ENCODE measurements at places on chromosomes 2 and 18.
A peak's percentile ranks its signal among the peaks of the same experiment; 100 is the strongest.

GRCh38 chr2:173132531-173132930 is 56.9 kb downstream of the MAP3K20 start:
- no peak for DNase-seq

DNA sequence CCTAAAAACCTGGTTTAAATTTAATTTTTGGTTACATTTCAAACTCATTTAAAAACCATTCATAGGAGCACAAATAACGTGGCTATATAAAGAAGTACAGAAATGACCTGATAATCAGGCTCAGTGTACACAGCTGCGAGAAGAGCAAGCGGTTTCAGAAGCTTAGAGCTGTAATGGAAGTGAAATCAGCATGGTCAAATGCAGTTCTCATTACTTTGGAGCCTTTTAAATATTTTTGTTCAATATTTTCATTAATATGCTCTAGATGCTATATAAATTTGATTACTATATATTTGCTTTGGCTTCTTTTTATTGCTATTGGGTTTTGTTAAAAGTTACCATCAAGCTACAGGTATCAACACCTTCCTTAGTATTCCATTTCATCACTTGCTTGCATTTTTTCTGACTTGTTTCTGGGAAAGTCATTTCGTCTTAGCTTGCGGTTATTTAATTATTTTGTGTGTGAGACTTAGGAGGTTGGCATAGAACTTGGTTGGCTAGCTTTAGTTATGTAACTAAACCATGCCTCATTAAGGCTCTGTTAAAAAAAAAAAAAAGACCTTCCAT is 58.7 kb downstream of the AFTPH start:
- DNase-seq = no peak

GRCh38 chr2:62089658-62090057 is 106.3 kb upstream of the B3GNT2 start:
- no peak for DNase-seq

DNA sequence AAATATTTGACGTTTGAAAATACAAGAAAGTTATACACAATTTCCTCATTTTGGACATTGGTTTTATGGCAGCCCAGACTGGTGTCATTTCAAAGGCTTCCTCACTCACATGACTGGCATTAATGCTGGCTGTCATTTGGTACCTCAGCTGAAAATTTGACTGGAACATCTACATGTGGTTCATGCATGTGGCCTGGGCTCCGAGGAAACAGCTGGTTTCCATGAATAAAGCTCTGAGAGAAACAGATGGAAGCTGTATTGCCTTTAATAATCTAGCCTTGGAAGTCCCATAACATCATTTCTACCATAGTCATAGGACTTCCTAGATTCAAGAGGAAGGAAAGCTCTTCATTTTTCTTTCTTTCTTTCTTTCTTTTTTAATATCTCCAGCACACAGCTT is 42.9 kb upstream of the RIT2 start:
- no peak for DNase-seq

- no peak for DNase-seq
Observed at GRCh38 chr18:61183798-61184197, 149.4 kb upstream of the CDH20 start.

DNA sequence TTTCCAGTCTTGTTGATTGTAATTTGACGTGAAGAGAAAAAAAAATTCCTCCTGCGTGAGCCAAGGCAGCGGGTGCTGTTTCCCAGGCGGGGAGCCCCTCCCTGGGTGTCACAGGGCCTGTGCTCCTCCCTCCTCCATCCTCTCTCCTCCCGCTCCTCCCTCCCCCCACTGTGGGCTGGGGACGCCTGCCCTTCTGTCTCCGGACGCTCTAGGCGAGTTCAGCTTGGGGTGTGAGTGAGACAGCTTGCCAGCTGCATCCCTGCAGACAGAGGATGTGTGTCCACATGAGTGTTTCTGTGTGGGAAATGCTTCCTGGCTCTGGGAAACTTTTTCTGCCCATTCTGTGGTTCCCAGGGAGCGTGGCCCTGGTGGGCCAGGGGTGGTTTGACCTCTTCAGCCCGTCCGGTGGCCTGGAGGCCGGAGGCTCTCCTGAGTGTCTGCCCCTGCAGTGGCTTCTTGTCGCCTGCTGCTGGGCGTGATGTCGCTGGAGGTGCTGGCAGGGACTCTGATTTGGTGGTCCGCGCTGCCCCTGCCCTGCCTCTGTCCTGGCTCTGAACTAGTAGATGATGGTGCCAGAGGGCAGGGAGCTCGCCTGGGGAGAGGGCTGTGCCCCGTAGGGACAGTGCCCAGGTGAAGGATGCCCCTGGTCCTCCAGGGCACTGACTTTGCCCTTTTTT is 96.4 kb downstream of the USP40 start:
- DNase-seq = no peak

- DNase-seq = no peak
Observed at GRCh38 chr18:9433671-9434121, 41.6 kb upstream of the RALBP1 start.

- no peak for DNase-seq
Observed at GRCh38 chr2:20594957-20595356, 55.9 kb downstream of the HS1BP3 start.

DNA sequence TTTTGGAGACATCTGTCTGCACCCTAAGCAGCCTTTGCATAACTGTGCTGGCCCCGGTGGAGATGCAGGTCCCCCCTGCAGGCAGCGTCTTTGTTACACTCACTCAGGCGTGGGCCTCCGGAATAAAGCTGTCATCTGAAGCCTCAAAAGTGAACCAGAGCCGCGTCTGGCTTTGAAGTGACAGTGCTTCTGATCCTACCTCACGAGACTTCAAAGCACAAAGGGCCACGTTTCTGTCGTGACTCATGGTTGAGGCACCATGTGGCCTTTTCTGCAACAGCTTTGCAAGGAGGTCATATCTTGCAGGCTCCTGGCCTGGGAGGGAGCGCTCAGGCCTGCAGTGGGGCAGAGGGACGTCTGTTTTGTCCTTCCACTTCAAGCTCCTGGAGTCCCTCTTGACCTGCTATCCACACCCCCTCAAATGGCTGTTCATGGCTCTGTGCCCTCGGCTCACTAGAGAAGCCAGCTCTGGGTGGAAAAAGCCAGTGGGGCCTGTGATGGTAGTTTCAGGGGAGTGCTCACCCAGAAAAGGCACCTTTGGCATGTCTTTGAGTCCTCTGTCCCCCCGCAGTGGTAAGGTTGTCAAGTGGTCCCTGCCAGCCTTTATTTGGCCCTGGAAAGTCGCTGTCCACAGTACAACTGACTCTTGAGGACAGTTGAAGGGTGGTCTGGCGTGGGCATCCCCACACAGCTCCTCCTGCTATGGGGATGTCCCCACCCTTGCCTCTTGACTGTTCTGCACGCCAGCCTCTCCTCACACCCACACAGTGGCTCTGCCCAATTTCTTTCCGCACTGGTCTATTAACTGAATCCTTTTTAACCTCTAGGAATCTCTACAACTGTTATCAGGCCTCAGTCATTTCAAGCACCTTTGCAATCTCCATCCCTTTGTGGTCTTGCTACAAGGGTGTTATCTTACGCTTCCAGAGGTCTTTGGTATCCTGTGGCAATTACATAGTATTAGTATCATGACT is 19.3 kb downstream of the GPR55 start:
- DNase-seq = peak; percentile 91

GRCh38 chr2:239188536-239188935 is 212.3 kb downstream of the HDAC4 start:
- no peak for DNase-seq

- DNase-seq = no peak
Observed at GRCh38 chr18:45788861-45789260, 36.6 kb upstream of the SIGLEC15 start.

- DNase-seq = peak; percentile 88
Observed at GRCh38 chr18:79395761-79396404, at the start of gene NFATC1. Gene NFATC1 (plus strand): TSS chr18:79395930. CDS start chr18:79396225, 295 bp downstream.

Measured in activated CD4-positive, alpha-beta T cell treated with anti-CD3 and anti-CD28 coated beads, Interleukin-2, amount 50 U/mL, for 48 hours (primary cell).